ENCODE measurements at places on chromosomes 1 and 21.

DNA sequence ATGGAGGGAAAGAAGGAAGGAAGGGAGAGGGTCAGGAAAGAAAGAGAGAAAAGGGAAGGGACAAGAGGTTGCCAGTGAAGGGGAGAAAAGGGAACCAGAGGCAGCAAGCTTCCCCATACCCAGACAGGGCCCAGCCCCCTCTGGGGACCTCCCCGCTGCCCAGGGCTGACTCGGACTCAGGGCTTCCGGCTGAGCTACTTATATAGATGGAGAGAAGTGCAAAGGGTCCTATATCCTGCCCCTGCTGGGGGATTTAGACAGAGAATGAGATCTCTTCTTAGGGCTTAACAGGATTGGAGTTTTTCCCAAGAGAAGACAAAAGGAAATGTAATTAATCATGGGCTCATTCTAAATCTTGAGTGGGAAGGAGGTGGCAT, at the start of gene ETV3L:
TSS of gene ETV3L (minus strand) at position 176 of the 377 bp plus-strand sequence. CDS start 285 bp downstream, outside the sequence.
- H3K36me3 ChIP-seq, result no peaks in the 10 kb centered on the region
- peaks cover 15% of the 10 kb centered on the region for H3K27me3 ChIP-seq
- no peak within 1 kb of the TSS for H3K4me3 ChIP-seq
- peaks cover 14% of the 10 kb centered on the region for H3K4me1 ChIP-seq
- no peak for DNase-seq
- no peak within 1 kb of the TSS for H3K27ac ChIP-seq

DNA sequence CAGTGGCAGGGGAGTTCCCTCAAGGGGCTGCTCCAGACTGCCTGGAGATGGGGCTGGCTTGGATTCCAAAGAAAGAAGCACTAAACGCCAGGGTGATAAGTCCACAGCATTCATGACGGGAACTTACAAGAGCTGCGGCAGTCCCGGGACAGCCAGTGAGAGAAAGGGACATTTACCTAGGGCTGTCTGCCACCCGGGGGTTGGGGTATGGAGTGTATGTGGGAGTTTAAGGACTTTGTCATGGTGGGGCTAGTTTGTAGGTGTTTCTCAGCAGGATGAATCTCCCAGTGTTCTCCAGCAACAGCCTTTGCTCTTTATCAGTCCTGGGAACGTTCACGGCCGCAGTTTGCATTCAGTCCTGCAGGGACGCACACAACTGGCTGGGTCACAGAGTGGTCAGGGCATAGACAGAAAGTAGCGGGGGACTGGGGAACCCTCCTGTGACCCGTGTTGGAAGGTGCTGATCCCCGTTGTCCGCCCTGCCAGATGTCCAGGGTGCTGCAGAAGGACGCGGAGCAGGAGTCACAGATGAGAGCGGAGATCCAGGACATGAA, 41.4 kb upstream of the HMGN1 start:
- H3K4me3 ChIP-seq, result no peak overlapping the region
- peaks cover 4% of the 10 kb centered on the region for H3K36me3 ChIP-seq

- H3K27me3 ChIP-seq, result peaks cover 5% of the 10 kb centered on the region
- H3K4me1 ChIP-seq, result peaks cover 36% of the 10 kb centered on the region
- H3K4me3 ChIP-seq, result no peak overlapping the region
- peaks cover 25% of the 10 kb centered on the region for H3K36me3 ChIP-seq
- DNase-seq, result no peak
- H3K27ac ChIP-seq, result no peak overlapping the region
Measured at GRCh38 chr1:47991187-47991586, 6.0 kb downstream of the TRABD2B start.

- no peaks in the 10 kb centered on the region for H3K4me1 ChIP-seq
- H3K27ac ChIP-seq, result no peak within 1 kb of the TSS
- H3K4me3 ChIP-seq, result no peak within 1 kb of the TSS
- H3K27me3 ChIP-seq, result peaks cover 4% of the 10 kb centered on the region
- H3K36me3 ChIP-seq, result no peaks in the 10 kb centered on the region
Measured at GRCh38 chr1:167093846-167094516, at the start of gene STYXL2. STYXL2 (plus strand) TSS chr1:167094075; CDS start chr1:167094850, 775 bp downstream.

Measured in progenitor cell of endocrine pancreas (in vitro differentiated cells).